ENCODE measurements at places on chromosomes 1 and 21.

DNA sequence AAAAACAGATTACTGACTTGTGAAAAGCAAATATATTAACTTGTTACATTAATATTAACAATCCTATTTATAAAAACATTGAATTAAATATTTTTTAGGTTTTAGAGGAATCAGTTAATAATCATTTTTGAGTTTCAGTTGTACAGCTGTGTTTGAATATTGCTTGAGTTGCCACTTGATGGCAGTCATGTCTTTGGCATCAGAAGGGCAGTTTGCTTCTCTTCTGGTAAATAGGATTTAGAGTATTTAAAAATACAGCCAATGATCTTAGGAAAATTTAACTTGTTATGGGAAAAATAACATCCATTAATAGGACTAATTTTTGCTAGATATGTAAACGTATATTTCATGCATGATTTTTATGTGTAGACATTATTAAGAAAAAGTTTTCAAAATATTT lies 234.1 kb downstream of the NCAM2 start:
- DNase-seq: no peak

DNA sequence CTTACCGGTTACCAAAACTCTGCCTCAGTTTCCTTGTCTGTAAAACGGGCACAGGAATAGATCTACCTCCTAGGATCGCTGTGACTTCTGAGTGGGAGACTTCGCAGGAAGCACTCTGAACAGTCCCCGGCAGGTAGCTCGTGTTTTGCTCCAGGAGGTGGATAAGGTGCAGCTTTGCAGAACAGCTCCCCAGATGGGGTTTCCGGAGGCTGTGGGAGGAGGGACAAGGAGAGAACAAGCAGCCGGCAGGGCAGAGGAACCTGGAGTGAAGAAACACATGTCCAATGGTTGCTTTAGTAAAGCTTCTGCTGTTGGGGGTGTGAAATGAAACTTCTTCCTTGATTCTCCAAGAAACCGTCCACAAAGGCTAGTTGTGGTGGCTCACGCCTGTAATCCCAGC lies 95.5 kb upstream of the TARDBP start:
- DNase-seq: no peak

- peak; percentile 57 for DNase-seq
These were observed 7.6 kb upstream of the HHAT start for GRCh38 chr1:210321131-210321530.

DNA sequence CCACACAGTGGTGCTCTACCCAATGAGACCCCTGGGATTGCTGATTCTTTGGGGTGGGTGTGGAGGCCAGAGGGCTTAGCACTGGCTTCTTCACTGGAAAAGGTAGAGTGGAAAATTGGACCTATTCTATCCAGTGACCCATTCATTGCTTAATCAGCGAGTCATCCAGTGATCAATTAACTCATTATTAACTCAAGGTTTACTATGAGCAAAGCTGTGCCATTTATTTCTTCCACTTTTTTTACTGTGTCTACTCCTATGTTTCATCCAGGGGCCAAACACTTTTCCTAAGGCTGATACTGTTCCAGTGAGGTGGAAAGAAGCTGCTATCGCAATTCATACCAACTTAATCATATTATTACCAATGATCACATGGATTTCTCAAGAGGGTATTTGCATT lies 363.9 kb downstream of the RPS6KC1 start:
- no peak for DNase-seq

GRCh38 chr1:207393610-207394009 lies 60.5 kb upstream of the CR2 start:
- no peak for DNase-seq

- DNase-seq: no peak
These were observed 66.5 kb downstream of the KIRREL1 start for GRCh38 chr1:158059984-158060383.

DNA sequence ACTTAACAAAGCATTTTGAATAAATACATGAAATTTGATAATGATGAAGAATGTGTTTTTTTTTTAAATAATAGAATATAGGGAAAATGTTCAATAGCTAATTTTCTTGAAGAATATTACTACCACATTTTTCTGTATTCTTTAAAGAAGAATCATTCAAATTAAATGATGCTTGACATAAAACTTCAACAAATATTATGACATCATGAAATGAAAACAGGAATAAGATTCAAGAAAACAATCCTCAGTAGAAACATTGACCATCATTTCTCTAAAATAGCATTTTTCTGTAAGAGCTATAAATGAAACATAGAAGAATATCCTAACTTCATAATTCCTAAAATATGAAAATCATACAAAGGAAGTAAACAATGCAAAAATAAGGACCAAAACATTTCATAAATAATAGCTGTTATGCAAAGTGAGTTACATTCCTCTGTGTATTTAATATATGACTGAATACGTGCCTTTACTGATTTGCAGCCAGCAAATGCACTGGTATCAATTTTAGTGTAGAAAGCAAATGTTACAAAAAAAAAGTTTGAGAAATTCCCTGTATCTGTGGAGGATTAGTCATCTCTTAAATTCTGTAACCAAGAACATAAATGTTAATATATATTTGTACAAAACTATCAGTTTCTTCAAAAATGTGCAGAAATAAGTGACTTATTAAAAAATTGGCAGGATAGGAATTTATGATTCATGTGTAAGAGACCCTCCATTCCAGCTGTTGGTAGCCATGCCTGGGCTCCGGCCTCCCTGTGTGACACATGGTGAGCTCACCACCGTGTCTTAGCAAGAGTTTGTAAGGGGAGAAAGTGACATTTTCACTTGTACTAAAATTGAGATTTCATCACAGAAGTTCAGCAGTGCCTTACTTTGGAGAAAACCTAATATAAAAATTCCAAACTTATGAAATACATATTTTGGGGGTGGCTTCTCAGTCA lies 15.0 kb upstream of the PTPN14 start:
- no peak for DNase-seq

DNA sequence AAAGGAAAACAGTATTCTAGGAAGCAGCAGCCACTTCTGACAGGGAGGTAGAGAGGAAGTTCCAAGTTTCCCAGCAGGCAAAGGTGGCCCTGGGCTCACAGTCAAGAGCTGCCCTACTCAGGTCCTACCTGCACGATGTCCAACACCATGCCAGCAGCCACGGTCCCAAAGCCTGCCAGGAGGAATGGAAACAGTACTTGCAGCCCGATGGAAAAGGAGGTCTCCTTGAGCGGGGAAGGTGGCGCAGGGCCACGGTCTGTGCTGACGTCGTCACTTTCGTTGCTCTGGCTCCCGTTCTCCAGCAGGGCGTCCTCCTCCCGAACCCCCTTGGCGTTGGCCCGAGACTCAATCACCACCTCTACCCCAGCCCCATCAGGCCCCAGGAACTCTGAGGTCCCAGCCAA lies 3.1 kb downstream of the SLC41A1 start:
- no peak for DNase-seq

DNA sequence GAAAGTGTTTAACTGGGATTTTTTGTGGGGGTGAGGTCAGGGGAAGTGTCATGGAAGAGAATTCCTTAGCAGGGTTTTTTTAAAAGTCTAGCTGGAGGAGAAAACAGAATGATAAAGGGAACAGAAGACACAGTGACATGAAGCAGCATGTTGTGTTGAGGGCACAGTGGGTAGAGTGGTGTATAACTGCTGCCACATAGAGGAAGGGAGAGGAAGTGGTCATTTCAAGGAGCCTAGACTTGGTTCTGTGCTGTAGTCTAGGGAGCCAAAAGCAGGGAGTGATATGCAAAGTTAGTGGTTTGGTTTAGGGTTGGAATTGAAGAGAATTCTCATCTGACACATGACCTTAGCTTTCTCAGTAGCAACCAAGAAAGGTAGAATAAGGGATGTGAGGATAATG lies 10.2 kb downstream of the EEIG2 start:
- peak; percentile 19 for DNase-seq

DNA sequence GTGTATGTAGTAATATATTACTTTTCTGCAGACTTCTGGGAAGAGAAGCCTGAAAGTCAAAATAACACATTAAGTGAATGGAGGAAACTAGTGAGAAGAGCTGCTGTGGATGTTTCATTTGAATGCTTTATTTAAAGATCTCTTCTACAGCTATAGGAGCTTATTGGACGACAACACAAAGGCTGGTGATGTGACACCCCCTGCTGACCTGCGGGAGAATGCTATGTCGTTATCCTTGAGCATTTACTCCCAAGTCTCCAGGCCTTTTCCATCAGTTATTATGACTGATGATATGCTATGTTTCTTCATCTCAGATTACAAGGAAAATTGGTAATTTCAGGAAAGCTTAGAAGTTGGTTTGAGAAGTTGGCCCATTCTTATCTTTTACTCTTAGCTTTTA lies 22.3 kb upstream of the PLA2G4A start:
- peak; percentile 20 for DNase-seq

DNA sequence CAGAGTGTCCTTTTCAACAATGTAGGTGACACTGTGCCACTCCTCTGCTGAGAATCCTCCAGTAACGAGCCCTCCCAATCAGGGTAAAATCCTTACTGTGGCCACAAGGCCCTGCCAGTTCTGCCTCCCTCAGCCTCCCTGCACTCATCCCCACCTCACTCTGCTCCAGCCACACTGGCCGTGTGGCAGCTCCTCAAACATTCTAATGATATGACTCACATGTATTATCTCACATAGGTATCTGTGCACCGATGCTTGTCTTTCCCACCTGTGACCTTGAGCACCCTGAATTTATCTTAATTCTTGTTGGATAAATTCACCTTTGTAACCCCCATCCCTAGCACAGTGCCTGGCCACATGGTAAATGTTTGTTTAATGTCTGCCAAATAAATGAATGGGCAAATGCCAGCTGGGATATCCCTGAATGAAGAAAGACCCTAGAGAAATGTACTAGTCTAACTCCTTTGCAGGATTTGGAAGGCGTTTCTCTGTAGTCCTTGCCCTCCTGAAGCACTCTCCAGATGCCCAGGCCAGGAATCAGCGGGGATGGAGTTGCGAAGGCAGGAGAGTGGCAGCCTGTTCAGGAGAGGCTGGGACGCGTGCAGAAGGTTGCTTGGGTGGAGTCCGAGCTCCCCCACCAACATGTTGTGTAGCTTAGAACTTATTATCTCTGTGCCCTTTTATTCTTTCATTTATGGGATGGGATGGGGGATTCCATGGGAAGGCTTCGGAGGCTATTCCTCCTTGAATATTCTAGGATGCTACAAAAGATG lies 106.0 kb downstream of the TMEM53 start:
- no peak for DNase-seq

DNA sequence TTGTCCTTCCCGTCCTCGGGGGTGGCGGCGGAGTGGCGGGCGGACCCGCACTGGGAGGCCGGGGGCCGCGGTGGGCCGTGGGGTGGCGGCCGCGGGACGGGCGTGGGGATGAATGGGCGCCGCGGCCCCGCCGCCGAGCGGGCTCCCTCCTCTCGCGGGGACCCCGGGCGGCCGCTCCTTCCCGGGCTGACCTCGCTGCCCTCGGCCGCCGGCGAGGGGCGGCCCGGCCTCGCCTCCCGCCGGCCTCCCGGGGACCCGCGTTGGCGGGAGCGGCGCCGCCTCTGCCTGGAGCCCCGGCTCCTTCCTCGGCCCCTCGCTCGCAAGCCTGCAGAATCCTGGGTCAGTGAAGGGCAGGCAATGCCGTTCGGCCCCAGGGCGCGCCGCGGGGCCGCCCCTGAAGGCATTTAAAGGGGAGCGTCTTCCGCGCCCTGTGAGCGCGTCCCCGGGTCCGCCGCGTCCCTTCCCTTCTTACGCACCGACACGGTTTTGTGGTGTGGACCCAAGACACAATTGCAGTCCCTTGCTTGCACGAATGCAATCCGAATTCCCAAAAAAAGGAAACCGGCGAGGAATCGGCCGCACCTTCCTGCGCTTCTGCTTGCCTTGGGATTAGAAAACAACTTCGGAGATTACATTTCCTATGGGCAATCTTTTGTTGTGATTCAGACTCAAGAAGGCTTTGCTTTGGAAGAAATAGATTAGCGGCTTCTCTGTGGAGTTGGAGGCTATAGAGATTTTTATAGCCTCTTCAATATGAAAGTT lies 776 bp downstream of the ITSN1 start:
- peak; percentile 46 for DNase-seq

- DNase-seq: no peak
These were observed 37.9 kb downstream of the WNT4 start for GRCh38 chr1:22104865-22105437.

DNA sequence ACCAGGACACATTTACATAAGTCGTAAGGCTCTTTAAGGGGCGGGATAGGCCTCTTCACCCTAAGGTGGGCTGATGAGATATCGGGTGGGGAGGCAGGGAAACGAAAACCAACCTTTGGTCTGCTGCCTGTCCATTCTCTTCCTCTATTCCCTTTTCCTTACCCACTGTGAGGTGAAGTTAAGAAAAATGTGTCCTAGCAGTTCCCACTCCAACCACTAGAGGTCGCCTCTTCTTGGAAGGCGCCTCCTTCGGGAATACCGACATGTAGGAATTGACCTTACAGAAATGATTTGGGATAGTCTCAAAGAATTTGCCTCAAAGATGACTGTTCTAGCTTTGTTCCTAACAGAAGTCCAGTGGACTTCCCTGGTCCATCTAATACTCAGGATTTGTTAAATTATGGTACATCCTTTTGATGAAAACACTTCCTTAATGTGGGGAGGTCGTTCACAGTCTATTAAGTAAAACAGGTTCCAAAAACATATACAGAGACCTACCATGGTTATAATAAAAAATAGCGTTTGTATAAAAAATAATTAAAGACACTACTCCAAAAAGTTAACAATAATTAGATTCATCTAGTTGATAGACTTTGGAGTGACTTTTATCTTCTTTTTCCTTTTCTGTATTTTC lies 14.1 kb downstream of the AZIN2 start:
- DNase-seq: peak; percentile 60

GRCh38 chr1:185483664-185484450 lies 166.8 kb upstream of the IVNS1ABP start:
- DNase-seq: peak; percentile 21

GRCh38 chr1:3541465-3541864 lies 69.8 kb downstream of the MEGF6 start:
- no peak for DNase-seq

GRCh38 chr1:201763455-201764140 lies 65.4 kb upstream of the IPO9 start:
- DNase-seq: no peak

GRCh38 chr21:38478782-38479181 lies 19.5 kb downstream of the ERG start:
- DNase-seq: no peak

- no peak for DNase-seq
These were observed 43.9 kb upstream of the LYST start for GRCh38 chr1:235910357-235911299.

DNA sequence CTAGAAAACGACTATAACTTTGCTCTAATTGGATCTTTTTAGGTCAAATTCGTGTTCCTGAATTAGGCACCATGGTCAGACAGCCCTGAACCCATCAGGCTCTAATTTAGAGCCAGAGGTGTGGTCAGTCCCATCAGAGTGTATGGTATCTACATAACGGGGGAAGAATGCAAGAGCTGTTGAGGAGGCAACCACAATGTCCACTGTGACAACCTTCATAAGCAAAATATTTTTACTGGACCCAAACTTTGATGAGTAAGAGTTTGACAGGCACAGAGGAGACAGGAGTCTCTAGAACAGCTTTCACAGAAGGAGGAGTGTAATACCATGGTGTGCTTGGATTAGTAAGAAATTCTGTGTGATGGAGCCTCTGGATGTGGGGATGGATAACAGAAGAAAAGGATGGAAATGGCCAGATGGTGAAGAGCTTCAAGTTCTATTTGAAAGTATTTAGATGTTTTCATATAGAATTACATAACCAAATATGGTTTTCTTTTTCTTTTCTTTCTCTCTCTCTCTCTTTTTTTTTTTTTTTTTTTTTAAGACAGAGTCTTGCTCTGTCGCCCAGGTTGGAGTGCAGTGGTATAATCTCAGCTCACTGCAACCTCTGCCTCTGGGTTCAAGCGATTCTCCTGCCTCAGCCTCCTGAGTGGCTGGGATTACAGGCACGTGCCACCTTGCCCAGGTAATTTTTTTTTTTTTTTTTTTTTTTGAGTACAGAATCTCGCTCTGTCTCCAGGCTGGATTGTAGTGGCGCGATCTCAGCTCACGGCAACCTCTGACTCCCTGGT lies 24.9 kb downstream of the UBE2U start:
- DNase-seq: no peak
